T follicular helper cell (primary cell): ENCODE measurements at places on chromosomes 1 and 21.

GRCh38 chr1:206905295-206906164 is 8.3 kb downstream of the IL24 start:
- DNase-seq: no peak

- no peak for DNase-seq
Observed at GRCh38 chr1:206738370-206739366, 31.9 kb upstream of the IL19 start.

GRCh38 chr1:61157468-61157987 is 75.2 kb downstream of the NFIA start:
- DNase-seq: no peak

GRCh38 chr21:14686466-14687267 is 140.6 kb upstream of the SAMSN1 start:
- DNase-seq: no peak

DNA sequence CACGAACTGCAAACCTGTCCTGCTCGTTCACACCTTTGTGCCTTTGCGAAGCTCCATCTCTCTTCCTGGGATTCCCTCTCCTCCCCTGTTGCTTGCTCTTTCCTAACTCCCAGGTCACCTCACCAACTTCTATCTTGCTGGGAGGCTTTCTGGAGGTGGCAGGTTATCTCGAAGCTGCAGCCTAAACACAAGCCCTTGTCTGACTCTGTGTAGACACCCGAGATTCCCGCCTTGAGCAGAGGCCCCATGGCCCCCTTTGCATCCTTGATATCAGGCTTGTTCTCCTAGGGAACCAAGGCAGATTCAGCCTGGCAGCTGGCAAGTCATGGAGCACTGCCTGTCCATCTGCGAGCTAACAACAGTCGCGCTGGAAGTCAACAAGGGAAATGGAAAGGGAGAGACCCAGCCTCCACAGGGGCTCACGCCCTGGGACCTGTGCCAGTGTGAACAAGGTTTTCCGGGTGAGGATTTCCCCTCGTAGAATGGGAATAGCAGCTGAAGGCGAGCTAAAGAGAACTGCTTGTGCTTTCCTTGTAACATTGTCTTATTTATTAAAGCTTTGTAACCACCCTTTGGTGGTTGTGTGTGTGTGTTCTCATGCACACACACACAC is 109.5 kb upstream of the JUN start:
- no peak for DNase-seq

- no peak for DNase-seq
Observed at GRCh38 chr21:38807441-38807871, 1.7 kb downstream of the ETS2 start.

GRCh38 chr1:41955461-41956159 is 36.9 kb upstream of the HIVEP3 start:
- no peak for DNase-seq

- DNase-seq: no peak
Observed at GRCh38 chr1:16248603-16249516, 11.9 kb upstream of the CPLANE2 start.
